Hepatocyte (in vitro differentiated cells): ENCODE measurements at places on chromosomes 11 and 22. TPM values are rescaled to one million over a fixed set of nuclear protein-coding genes. Genes with fewer than 3 reads are reported as not detected.

- no peak for DNase-seq
Observed at GRCh38 chr11:116421529-116422185, 351.1 kb downstream of the BUD13 start.

- no peak for DNase-seq
Observed at GRCh38 chr11:776263-776560, 1.1 kb downstream of the GATD1 start.

GRCh38 chr22:21101877-21102638 lies 56.3 kb downstream of the LRRC74B start:
- DNase-seq, result no peak

GRCh38 chr11:96062134-96062533 lies 138.2 kb upstream of the MTMR2 start:
- DNase-seq, result peak; percentile 51

DNA sequence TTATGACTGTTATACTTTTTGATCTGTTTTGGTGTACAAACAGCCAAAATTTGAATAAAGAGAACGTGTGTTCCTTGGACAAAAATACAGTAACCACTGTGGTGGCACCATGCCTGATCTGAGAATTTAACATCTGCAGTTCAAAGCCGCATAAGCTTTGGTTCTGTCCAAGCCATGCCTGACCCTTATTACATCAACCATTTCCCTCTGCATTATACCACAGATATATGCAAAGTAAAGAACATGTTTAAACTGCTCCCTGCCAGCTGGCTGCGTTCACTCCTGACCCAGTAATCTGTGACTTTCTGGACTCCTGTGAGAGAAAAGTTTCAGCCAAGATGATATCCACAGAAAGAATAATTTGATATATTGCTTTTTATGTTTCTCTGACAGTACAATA lies 890.5 kb upstream of the ANO3 start:
- DNase-seq, result no peak

DNA sequence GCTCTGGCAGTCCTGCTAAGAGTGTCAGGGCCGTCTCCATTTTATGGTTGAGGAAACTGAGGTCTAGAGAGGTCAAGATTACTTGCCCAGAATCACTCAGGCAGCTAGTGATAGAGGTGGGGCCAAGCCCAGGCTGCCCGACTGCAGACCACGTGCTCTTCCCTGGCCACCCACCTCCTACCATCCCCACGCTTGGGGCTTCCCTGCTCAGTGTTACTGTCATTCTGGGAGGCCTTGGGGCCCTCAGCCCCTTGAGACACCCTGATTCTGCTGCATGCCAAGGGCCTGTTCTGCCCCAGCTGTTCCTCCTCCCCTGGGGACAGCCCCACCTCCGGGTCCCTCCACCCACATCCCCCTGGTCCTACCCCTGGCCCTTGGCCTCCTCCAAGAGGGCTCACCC lies 17.2 kb upstream of the TAB1 start:
- no peak for DNase-seq

GRCh38 chr11:3171931-3172560 lies 6.9 kb upstream of the OSBPL5 start:
- DNase-seq, result no peak

GRCh38 chr11:101583251-101584128 lies at the start of gene TRPC6:
TRPC6 (minus strand) TSS chr11:101584007; CDS start chr11:101583503, 504 bp downstream.
- peak; percentile 37 for DNase-seq

LINC01488 gene
- polyA plus RNA-seq, result 0.59 and 0.71 TPM in 2 replicates

ANGPTL5 gene
- polyA plus RNA-seq, result 0.06 and 0.12 TPM in 2 replicates

SYT7 gene
- 8.7 and 11.3 TPM in 2 replicates for polyA plus RNA-seq

GAB2 gene
- polyA plus RNA-seq, result 4.9 and 7.8 TPM in 2 replicates

OPCML gene
- 0.98 TPM in 1 of 2 replicates, not detected in the other for polyA plus RNA-seq
